Activated T-helper 2 cell treated with anti-CD3 and anti-CD28 coated beads, Interferon-gamma antibody, Interleukin-2, Interleukin-4, amounts not matched to agents 10 μg/mL and 5 μg/mL and 100 μg/mL, durations not matched to agents 14 hours and 24 hours and 36 hours (primary cell): ENCODE measurements at places on chromosomes 5 and 9.

DNA sequence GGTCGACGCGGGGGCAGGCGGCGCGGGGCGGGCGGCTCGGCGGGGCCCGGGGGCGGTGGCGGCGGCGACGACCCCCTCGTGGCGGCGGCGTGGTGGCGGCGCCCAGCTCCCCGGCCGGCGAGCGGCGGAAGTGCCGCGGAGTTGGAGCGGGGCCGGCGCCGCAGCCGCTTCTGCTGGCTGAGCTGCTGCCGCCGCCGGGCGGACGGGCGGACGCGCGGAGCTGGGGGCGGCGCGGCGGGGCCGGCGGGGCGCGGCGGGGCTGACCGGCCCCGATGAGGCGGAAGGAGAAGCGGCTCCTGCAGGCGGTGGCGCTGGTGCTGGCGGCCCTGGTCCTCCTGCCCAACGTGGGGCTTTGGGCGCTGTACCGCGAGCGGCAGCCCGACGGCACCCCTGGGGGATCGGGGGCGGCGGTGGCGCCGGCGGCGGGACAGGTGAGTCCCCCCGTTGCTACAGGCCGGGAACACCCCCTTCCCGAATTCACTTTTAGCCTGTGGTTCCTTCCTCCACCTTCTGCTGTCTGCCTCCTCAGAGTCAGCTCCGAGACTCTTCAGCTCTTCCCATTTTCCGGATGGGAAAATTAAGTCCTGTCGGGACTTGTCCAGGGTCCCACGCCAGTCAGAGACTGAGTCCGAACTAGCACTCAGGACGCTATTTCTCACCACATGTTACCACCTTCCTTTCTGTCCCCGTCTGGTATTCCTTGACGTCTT lies at the start of gene GALNT10:
TSS of gene GALNT10 (plus strand) at position 139 of the 710 bp plus-strand sequence. CDS start at position 273, 134 bp downstream.
- H3K27ac ChIP-seq, result peak within 1 kb of the TSS; percentile 90
- peaks cover 37% of the 10 kb centered on the region for H3K4me1 ChIP-seq
- H3K27me3 ChIP-seq, result peaks cover 17% of the 10 kb centered on the region
- DNase-seq, result peak; percentile 66

DNA sequence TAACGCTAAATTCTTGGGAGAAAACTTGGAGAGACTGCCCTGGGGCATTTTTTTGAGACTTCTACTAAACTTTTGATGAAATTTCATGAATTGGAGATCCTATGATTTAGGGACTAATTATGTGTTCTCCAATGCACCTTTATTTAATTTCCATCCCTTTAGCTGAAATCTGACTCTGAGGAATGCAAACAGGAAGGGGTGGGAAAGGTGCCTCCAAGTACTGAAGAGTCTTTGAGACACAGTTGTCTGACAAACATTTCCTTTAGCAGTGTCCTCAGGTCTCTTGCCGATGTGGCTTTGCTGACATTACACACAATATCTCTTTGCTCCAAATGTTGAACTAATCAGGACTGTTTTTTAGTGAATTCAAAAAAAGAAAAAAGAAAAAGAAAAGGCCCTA lies 76.9 kb downstream of the LIX1 start:
- H3K4me1 ChIP-seq, result no peaks in the 10 kb centered on the region
- no peak overlapping the region for H3K27ac ChIP-seq
- H3K36me3 ChIP-seq, result no peaks in the 10 kb centered on the region
- peaks cover 23% of the 10 kb centered on the region for H3K27me3 ChIP-seq
- no peak overlapping the region for H3K4me3 ChIP-seq

DNA sequence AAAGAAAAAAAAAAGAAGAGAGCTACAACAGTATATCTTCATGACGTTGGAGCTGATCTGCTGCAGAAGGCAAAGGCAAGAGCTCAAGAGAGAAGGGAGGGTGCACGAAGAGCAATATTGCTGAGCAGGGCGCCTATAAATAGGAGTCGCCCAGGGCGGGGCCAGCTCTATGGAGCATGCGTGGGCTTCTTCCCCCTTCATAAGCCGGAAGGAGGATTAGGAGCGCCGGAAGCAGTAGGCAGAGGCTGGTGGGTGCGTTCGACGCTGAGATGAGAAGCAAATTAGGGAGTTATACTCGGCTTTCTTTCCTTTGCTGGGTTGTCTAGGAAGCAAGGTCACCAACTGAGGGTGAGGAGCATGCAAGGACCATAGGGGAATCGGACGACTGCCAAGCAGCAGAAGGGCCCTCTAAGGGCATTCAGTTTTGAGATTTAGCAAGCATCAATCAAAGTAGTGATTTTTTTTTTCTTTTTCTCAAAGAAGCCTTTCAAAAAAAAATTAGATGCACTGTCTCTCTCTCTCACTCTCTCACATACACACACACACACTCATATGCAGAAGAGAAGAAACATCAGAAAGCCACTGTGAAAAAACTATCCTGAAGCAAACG lies 496.7 kb downstream of the ENC1 start:
- peaks cover 7% of the 10 kb centered on the region for H3K27me3 ChIP-seq
- DNase-seq, result no peak
- peaks cover 3% of the 10 kb centered on the region for H3K4me1 ChIP-seq

- H3K27ac ChIP-seq, result no peak overlapping the region
- no peaks in the 10 kb centered on the region for H3K27me3 ChIP-seq
- no peak overlapping the region for H3K4me3 ChIP-seq
- no peak for DNase-seq
- H3K36me3 ChIP-seq, result no peaks in the 10 kb centered on the region
Measured at GRCh38 chr9:35549441-35549840, 55.6 kb upstream of the TESK1 start.

GRCh38 chr9:116318468-116319374 lies 165.1 kb downstream of the PAPPA start:
- no peak overlapping the region for H3K4me3 ChIP-seq
- DNase-seq, result no peak
- no peaks in the 10 kb centered on the region for H3K36me3 ChIP-seq
- H3K27me3 ChIP-seq, result no peaks in the 10 kb centered on the region
- H3K27ac ChIP-seq, result no peak overlapping the region

DNA sequence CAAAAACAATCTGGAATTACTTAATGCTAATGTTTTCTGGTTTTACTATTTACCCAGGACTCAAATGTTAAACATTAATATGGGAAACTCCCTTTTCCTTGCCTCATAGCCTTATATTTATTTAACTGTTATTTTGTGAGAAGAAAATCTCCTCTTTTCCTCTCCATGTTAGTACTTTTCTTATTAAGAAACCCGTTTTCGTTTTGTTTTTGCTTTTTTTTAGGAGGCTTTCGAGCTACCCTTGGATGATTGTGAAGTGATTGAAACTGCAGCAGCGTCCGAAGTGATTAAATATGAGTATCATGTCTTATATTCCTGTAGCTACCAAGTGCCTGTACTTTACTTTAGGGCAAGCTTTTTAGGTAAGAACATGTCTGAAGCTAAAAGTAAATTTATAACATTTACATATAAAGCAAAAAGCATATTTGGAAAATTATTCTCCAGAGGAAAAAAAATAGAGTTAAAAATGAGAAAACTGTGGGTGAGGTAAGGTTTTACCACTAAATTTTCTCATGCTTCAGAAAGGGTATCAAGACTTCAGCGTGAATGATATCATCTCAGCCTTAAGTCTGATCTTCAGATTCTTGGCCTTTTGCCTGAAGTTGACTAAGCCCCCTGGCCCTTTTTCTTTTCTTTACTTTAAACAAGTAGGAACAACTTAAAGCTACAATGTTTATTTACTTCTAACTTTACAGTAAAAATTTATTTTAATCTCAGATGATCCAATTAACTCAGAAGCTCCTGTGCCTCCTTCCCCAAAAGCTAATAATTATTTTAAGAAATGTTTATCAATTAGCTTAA lies 113.8 kb downstream of the RPS23 start:
- H3K4me3 ChIP-seq, result no peak overlapping the region
- H3K27ac ChIP-seq, result no peak overlapping the region

DNA sequence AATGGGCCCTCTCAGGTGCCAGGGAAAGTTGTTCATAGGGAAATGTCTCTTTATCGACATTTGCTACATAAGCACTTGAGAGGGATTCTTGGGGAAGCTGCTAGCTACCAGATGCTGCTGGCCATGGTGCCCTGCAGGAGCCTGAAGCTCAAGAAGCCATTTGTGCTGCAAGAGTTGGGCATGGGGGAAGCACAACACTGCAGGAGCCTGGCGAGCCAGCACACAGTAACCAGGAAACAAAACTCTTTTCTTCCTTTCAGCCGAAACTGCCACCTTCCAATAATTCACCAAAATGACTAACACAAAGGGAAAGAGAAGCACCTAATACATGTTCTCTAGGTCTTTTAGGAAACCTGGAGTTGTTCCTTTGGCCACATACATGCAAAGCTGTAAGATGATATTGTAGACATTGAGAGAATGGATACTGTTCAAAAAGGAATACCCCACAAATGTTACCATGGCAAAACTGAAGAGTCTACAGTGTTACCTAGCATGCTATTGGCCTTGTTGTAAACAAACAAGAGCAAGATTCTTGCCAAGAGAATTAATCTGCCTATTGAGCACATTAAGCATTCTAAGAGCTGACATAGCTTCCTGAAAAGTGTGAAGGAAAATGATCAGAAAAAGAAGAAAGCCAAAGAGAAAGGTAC lies 26.1 kb upstream of the LARP1 start:
- no peaks in the 10 kb centered on the region for H3K4me1 ChIP-seq
- H3K4me3 ChIP-seq, result no peak overlapping the region
- no peaks in the 10 kb centered on the region for H3K36me3 ChIP-seq
- no peak overlapping the region for H3K27ac ChIP-seq
- H3K27me3 ChIP-seq, result peaks cover 6% of the 10 kb centered on the region
- DNase-seq, result no peak

- H3K4me1 ChIP-seq, result no peaks in the 10 kb centered on the region
- no peaks in the 10 kb centered on the region for H3K36me3 ChIP-seq
- no peak overlapping the region for H3K4me3 ChIP-seq
Measured at GRCh38 chr5:2184563-2185540, 302.1 kb upstream of the IRX4 start.

- peaks cover 54% of the 10 kb centered on the region for H3K4me1 ChIP-seq
- H3K4me3 ChIP-seq, result no peak overlapping the region
- H3K27ac ChIP-seq, result peak overlapping the region; percentile 33
- peaks cover 61% of the 10 kb centered on the region for H3K36me3 ChIP-seq
- H3K27me3 ChIP-seq, result no peaks in the 10 kb centered on the region
Measured at GRCh38 chr9:113587471-113588031, 124.0 kb downstream of the RGS3 start.

DNA sequence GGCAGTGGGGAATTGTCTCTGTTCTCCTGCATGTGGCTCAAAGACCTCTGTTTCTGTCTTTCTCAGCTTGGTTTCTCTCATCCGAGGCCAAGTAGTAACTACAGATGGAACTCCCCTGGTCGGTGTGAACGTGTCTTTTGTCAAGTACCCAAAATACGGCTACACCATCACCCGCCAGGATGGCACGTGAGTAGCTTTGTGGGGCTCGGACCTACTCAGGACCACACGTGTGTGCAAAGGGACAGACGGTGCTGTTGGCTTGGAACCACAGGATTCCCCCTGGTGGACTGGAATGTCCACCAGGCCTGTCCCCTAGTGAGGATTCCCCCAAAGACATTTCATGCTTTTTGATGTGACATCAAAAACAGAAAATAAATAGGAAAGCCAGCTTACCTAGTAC lies 96.3 kb upstream of the WWC1 start:
- no peak overlapping the region for H3K27ac ChIP-seq
- no peak for DNase-seq
- no peaks in the 10 kb centered on the region for H3K36me3 ChIP-seq
- H3K4me1 ChIP-seq, result no peaks in the 10 kb centered on the region
- no peak overlapping the region for H3K4me3 ChIP-seq

DNA sequence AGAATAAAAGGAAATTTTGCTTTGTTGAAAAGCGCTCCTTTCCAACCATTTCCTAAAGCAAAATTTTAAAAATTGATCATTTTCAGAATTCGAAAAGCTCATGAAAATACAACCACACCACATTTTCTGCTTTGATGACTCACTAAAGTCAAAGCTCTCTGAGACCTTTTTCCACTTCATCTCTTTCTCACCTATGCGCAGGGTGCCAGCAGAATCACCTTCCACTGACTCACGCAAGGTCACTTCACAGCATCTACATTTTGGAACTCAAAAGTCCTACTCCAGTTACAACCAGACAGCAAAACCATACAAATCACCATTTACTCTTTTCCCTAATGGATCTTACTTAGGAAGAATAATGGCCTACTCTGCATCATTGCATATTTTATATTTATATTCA lies 106.2 kb downstream of the MAP1B start:
- no peaks in the 10 kb centered on the region for H3K4me1 ChIP-seq
- peaks cover 18% of the 10 kb centered on the region for H3K36me3 ChIP-seq
- H3K27me3 ChIP-seq, result peaks cover 3% of the 10 kb centered on the region
- H3K4me3 ChIP-seq, result no peak overlapping the region
- no peak overlapping the region for H3K27ac ChIP-seq

GRCh38 chr5:39761199-39761950 lies 336.6 kb upstream of the DAB2 start:
- H3K4me1 ChIP-seq, result no peaks in the 10 kb centered on the region
- no peak overlapping the region for H3K4me3 ChIP-seq
- DNase-seq, result no peak
- peaks cover 2% of the 10 kb centered on the region for H3K27me3 ChIP-seq
- no peak overlapping the region for H3K27ac ChIP-seq

DNA sequence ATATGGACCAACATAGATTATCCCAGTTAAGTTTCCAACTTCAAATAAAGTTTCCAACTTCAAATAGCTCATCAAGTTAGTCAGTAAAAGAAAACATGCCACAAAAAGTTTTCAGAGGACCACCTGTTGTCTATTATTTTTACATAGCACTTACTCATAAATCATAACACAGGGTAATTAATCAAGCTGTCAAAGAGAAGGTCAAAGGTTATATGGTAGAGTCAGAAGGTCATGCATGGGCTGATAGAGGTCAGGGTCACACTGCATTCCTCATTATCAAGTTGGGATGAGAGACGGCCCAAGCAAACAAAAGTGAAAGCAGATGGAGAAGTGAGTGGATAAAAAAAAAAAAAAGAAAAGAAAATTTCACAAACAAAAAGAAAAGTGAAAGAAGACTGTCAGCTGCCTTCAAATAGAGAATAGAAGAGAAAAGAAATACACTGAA lies 145.5 kb upstream of the POU5F2 start:
- DNase-seq, result no peak
- H3K4me3 ChIP-seq, result peak overlapping the region; percentile 46
- H3K27ac ChIP-seq, result no peak overlapping the region
- H3K27me3 ChIP-seq, result no peaks in the 10 kb centered on the region
- H3K4me1 ChIP-seq, result peaks cover 11% of the 10 kb centered on the region

DNA sequence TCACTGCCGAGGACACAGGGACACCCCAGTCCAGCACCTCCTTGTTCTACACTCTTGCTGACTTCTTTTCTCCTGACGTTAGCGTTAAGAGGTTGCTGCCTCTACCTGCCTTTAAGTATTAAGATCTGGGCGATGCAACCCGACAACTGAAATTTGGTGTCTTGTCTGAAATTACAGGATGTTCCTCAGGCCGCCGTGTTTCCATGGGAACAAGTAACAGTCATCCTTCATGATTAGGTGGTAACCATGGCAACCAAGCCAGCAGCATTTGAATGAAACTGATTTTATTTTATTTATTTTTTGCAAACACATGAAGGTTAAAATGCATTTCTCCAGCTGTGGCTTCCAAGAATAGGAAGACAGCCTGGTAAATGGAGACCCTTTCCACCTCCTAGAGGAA lies 20.8 kb downstream of the DAB2IP start:
- H3K4me1 ChIP-seq, result no peaks in the 10 kb centered on the region
- no peak overlapping the region for H3K4me3 ChIP-seq
- no peaks in the 10 kb centered on the region for H3K27me3 ChIP-seq
- DNase-seq, result no peak
- no peak overlapping the region for H3K27ac ChIP-seq

GRCh38 chr5:83031381-83031780 lies 45.8 kb downstream of the TMEM167A start:
- H3K27ac ChIP-seq, result no peak overlapping the region
- H3K4me1 ChIP-seq, result peaks cover 5% of the 10 kb centered on the region
- no peaks in the 10 kb centered on the region for H3K36me3 ChIP-seq
- H3K4me3 ChIP-seq, result no peak overlapping the region
- H3K27me3 ChIP-seq, result no peaks in the 10 kb centered on the region

GRCh38 chr5:172871536-172871935 lies 37.5 kb downstream of the ERGIC1 start:
- H3K4me3 ChIP-seq, result no peak overlapping the region
- peaks cover 13% of the 10 kb centered on the region for H3K4me1 ChIP-seq
- no peaks in the 10 kb centered on the region for H3K27me3 ChIP-seq
- DNase-seq, result no peak
- H3K36me3 ChIP-seq, result no peaks in the 10 kb centered on the region
